Activated T-helper 1 cell treated with Interleukin-2 at 50 U/mL for 16 hours (primary cell): ENCODE measurements at places on chromosomes 13 and 19.

GRCh38 chr13:89726690-89727435 is 1620.6 kb upstream of the MIR17HG start:
- DNase-seq: no peak

DNA sequence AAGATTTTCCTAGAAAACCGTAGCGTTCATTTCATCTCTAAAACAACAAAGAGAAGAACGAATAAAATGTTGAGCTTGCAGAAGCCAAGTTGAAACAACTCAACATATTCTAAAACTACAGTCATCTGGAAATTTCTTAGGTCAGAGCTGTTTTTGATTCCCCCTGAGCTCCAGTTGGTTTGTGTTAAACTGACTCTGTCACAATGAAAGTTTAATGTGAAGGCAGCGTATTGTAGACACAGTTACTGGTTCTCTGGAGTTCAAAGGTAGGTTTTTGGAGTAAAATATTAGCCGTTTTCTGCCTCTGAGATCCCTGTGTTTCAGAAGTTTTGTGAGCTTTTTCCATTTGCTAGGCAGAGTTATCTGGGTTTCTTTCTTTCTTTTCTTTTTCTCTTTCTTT is 2.2 kb downstream of the ARHGEF7 start:
- no peak for DNase-seq

- no peak for DNase-seq
Observed at GRCh38 chr19:48461982-48462655, 6.7 kb downstream of the KCNJ14 start.

- DNase-seq: no peak
Observed at GRCh38 chr13:81326913-81327312, 986.0 kb upstream of the SPRY2 start.

- DNase-seq: no peak
Observed at GRCh38 chr13:75961911-75962310, 325.8 kb downstream of the LMO7 start.
